ENCODE measurements at places on chromosomes 5 and 9.

DNA sequence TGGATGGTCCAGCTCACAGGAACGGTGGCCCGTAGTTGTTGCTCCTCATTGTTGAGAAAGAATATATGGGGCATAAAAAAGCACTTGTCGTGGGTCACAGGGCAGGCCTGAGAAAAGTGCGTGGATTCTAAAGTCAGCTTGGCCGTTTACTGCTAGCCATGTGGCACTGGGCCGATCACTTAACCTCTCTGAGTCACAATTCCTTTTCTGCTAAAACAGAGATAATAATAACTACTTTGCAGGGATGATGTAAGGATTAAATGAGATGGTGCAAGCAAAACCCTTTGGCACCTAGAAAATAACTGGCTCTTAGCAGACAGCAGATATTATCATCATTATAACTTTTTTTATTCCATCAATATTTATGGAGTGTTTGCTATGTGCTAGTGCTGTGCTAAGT, 579.7 kb downstream of the CCDC171 start:
- no peak for DNase-seq

GRCh38 chr5:177049285-177049684, 26.8 kb downstream of the ZNF346 start:
- DNase-seq = peak; percentile 34

- no peak for DNase-seq
These were observed 109.6 kb downstream of the BAAT start for GRCh38 chr9:101274971-101275768.

- no peak for DNase-seq
These were observed 35.3 kb upstream of the MAN2A1 start for GRCh38 chr5:109654455-109654854.

- no peak for DNase-seq
These were observed 61.3 kb upstream of the SPOCK1 start for GRCh38 chr5:137560420-137560819.

Data from OCI-LY7 (cell line).